Activated CD4-positive, CD25-positive, alpha-beta regulatory T cell (primary cell): ENCODE measurements at places on chromosomes 13 and 19.
A peak's percentile ranks its signal among the peaks of the same experiment; 100 is the strongest.

- peak; percentile 12 for DNase-seq
These were observed 2.8 kb downstream of the PALM3 start for GRCh38 chr19:14059093-14059480.

- no peak for DNase-seq
These were observed 319.2 kb upstream of the PCDH9 start for GRCh38 chr13:67549331-67549730.

GRCh38 chr19:2806736-2807378, 12.8 kb upstream of the ZNF554 start:
- no peak for DNase-seq

GRCh38 chr13:97425590-97425989, 8.4 kb upstream of the RAP2A start:
- no peak for DNase-seq

DNA sequence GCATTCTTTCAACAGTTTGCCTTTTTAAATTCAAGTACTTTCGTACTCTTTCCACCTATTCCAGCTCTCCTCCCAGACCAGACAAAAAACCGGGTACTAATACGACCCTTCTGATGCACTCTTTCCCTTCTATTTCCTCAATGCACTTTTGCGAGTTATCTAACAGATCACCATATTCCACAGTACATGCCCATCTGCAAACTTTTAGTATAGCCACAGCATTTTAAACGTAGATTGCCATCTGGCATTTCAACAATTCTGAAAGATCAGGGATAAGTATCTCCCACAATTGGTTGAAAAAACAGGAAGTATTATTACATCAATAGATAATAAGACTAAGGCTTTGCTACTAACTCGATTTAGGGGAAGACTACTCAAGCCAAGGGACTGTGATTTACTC, 31.5 kb downstream of the RBM26 start:
- no peak for DNase-seq

- DNase-seq: no peak
These were observed 1.1 kb upstream of the C19orf85 start for GRCh38 chr19:55465460-55466240.

DNA sequence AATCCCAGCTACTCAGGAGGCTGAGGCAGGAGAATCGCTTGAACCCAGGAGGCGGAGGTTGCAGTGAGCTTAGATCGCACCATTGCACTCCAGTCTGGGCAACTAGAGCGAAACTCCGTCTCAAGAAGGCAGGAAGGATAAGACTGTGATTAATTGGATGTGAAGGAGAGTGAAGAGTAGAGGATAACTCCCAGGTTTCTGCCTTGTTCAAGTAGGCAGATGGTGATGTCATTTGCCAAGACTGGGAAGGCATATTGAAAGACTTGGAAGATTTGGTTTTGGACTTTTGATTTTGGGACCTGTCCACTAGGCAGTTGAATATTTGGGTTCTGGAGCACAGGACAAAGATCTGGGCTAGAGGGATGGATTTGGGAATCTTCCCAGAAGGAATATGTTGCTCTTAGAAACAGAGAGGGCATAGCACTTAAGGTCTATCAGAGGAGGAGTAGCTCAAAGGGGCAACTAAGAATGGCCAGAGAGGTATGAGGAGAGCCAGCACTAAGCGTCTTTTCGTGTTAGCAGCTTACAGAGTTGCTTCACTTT, 20.0 kb downstream of the GARRE1 start:
- DNase-seq: no peak

- DNase-seq: no peak
These were observed 19.1 kb upstream of the CCNP start for GRCh38 chr19:40245506-40246128.

GRCh38 chr13:33520468-33520839, 234.9 kb upstream of the STARD13 start:
- DNase-seq: no peak

- DNase-seq: no peak
These were observed 14.6 kb downstream of the SLITRK1 start for GRCh38 chr13:83867708-83868107.

GRCh38 chr19:38455031-38455430, 21.5 kb downstream of the RYR1 start:
- no peak for DNase-seq

DNA sequence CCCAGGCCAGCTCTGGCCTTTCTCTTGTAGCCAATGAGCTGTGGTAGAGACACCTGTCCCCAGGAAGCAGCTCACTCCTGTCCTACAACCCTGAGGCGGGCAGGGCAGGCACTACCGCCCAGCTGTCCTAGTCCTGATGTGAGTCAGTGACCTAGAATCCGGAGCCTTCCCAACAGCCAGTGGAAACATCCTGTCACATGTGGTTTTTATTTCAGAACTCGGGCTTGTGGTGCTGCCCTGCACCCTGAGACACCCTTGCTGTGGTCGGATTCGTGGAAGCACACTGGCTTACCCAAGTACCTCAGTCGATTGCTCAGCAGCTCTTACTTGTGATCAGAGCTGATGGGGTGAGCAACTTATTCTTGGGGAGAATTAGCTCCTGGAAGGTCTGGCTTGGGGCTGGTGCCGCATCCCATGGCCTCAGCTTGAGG, 83.6 kb upstream of the ARHGEF7 start:
- no peak for DNase-seq

DNA sequence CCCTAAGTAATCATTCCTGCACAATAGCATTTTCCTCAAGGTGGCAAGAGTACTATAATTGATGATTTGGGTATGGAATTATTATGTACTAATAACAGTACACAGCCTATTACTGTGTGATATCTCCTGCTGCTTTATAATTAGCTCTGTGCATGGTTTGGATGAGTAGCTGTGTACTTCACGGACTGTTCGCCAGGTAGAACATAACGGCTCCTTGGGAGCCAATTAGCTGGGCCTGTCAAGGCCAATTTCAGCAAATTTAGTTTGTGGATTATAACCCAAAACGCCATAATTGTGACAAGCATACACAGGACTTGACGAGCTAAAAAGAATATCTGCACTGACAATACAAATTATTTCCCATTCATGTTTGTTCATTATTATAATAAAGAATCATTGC, 1584.2 kb downstream of the SLITRK1 start:
- DNase-seq: no peak

DNA sequence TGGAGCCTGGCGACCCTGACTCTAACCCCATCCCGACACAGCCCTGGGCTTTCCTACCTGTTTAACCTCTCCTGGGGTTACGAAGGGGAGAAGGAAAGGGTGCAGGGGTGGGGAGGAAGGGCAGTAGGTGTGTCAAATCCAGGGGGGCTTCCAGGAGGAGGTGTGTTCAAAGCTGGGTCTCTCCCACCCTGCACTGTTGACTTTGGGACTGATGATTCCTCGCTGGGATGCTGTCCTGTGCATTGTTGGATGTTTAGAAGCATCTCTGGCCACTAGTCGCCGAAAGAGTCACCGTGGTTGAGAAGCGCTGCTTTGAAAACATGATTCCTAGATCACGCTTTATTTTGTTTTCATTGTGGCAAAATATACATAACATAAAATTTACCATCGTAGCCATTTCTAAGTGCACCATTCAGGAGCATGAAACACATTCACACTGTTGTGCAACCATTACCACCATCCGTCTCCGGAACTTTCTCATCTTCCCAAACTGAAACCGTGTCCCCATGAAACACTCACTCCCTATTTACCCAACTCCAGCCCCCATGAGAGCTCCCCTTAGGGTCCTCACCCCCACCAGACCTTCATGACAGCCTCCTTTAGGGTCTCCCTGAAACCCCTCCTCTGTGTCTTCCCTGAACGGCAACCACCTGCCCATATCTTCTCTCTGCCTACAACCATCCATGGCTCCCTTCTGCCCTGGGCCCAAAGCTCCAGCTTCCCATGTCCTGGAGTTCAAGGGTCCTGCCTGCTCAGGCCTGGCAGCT, 4.4 kb upstream of the FCER2 start:
- no peak for DNase-seq

GRCh38 chr13:78632996-78633395, 26.0 kb downstream of the OBI1 start:
- DNase-seq: no peak

- DNase-seq: no peak
These were observed 1027.3 kb downstream of the UQCRFS1 start for GRCh38 chr19:28185646-28186045.

DNA sequence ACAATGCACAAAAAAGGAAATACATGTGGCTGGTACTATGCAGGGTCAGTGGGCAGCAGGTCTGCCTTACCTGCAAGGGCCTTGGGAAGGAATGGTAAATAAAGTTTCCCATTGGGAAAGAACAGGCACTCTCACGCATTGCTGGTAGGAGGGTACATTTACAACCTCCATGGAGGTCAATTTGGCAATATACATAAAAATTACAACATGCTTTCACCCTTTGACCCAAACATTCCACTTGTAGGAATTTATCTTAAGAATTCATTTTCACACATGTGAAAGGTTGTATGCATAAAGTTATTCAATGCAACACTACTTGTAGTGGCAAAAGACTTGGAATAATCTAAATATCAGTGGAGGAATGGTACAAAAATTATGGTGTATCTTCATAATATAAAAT, 216.4 kb downstream of the DLEU7 start:
- DNase-seq: no peak

DNA sequence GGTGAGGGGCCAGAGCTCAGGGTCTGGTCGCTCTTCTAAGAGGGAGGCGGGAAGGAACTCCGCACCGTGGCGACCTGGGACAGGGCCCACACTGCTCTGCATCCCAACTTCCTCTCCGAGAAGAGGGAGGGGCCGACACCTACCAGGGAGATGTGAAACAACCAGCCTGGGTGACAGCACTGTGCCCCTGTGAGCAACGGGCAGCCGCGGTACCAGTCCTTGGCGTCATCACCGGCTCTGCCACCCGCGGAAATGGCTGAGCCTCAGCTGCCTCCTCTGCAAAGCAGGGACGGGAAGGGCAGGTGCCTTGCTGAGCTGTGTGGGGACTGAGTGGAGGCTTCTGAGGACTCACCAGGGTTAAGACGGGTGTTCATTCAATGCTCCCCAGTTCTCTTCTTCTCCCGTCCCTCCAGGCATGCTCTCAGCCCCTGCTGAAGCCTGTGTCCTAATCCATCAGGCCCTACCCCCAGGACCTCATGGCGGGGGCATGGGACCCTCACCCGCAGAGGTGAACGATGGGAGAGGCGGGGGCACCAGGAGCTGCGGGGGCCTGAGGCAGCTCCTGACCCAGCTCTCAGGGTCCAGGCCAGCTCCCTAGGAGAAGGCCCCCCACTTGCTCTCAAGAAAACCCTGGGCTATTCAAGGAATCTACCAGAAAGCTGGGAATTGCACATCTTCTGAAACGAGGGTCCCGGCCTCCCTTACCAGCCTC, 9.3 kb downstream of the ZNF787 start:
- DNase-seq: no peak

GRCh38 chr13:95433537-95433936, 119.0 kb upstream of the CLDN10 start:
- DNase-seq: no peak

GRCh38 chr19:45900738-45901431, 1.5 kb downstream of the MYPOP start:
- DNase-seq: no peak

GRCh38 chr13:74920361-74920760, 561.6 kb downstream of the TBC1D4 start:
- DNase-seq: no peak

DNA sequence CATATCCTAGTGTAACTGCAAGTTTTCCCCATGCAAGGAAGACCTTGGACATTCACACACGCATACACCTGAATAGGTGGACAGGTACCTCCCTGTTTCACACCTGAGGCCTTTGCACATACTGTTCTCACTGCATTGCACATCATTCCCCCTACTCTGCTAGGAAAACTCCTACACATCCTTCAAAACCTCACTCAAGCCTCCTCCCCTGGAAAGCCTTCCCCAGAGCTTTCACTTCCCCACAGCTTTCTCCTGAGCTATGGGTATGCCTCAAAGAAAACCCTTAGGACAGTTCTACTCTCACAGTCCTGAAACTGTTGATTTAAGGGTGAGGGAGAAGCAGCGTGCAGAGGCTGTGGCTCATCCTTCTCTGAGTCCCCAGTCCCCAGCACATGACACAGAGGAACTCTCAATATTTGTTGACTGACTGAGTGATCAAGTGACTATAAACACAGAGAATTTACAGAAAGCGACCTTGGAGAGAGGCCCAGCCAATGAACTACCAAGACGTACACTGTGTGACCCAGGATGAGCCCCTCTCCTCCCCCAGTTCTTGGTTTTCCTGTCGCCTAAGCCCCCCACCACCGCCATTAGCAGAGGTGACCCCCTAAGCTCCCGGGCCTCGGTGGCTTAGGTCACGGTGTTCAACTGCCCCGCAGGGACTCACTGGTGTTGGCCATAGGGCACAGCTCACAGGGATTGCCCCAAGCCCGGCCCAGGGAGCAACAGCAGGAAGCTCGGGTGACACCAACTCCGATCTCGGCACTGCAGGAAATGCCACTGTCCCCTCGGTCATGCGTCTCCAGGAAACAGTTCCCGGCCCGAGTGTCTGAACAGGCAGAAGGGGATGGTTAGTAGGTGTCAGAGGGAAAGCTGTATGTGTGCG, 40.6 kb downstream of the FBN3 start:
- no peak for DNase-seq

- DNase-seq: no peak
These were observed 75.1 kb downstream of the SLC6A16 start for GRCh38 chr19:49249933-49250332.

GRCh38 chr13:103598671-103599070, 532.5 kb upstream of the SLC10A2 start:
- DNase-seq: no peak

GRCh38 chr19:35812220-35813042, at the start of gene PRODH2:
Gene PRODH2, minus strand, starts transcription at chr19:35812845. Its CDS starts 40 bp downstream, at chr19:35812805.
- DNase-seq: no peak

DNA sequence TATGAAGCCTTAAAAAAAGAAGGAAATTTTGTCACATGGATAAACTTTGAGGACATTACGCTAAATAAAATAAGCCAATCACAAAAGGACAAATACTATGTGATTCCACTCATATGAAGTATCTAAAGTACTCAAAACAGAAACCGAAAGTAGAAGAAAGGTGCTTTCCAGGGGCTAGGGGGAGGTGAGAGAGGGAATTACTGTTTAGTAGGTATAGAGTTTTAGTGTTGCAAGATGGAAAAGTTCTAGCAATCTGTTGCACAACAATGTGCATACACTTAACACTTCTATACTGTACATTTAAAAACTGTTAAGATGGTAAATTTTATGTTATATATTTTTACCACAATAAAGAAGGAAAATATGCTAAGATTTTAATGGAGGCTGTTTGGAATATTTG, 83.0 kb downstream of the POLR1D start:
- DNase-seq: no peak

GRCh38 chr19:4742723-4743646, 19.3 kb upstream of the DPP9 start:
- DNase-seq: no peak

- no peak for DNase-seq
These were observed 3.9 kb upstream of the SCN1B start for GRCh38 chr19:35026418-35026817.

GRCh38 chr13:27510082-27510481, 59.7 kb upstream of the MTIF3 start:
- DNase-seq: no peak

- DNase-seq: no peak
These were observed 261.8 kb downstream of the ABCC4 start for GRCh38 chr13:95039415-95039814.

GRCh38 chr13:21925720-21926119, 254.8 kb downstream of the FGF9 start:
- no peak for DNase-seq

GRCh38 chr13:40137400-40137799, 481.9 kb downstream of the COG6 start:
- no peak for DNase-seq
